ENCODE measurements at places on chromosomes 2 and 18.

DNA sequence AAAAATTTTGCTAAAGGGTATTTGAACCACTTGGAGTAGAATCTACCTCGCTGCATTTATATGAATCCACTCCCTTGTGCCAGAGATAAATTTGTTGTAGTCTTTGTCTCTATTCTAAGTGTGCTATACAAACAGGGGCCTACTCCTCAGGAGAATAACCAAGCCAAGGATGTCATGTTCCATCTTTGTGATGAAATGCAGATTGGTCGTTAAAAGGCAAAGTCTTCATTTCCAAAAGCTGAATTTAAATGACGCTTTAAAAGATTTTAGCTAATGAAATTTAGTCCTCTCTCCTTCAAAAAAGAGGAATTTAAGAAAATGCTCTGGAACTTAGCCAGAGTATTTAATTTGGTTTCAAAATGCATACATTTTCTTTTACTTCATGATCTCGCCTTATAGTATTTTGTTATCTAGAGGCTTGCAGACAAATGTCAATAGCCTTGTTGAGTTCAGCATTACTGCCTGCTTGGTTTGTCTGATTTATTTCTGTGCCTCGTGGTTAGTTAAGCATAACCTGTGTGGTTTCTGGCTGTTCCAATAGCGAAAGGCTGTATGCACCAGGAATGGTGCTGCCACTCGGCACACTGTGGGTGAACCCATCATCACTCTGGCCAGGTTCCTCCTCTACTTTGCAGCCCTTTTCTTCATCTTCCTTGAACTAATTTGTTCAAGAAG is 417.6 kb downstream of the ZNF521 start:
- DNase-seq: no peak

DNA sequence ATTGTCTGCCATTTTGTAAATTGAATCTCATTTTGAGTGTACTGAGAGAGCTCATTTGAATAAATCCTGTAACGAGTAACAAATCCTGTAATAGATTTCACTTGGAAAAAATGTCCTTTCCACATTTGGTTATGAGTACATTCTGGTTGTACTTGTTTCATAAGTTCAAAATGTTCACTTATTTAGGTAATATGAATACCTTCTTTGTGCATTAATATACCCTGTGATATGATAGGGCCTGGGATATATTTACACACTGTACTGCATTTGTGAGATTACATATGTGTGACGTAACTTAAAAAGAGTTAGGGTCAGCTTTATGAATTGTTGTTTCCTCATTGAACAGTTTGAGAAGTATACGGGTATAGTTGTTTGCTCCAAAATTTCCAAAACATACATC is 16.1 kb downstream of the AGFG1 start:
- DNase-seq: no peak

GRCh38 chr2:157359628-157360027 is 34.0 kb upstream of the ERMN start:
- no peak for DNase-seq

- DNase-seq: no peak
These were observed 109.4 kb downstream of the BAZ2B start for GRCh38 chr2:159506764-159507440.

DNA sequence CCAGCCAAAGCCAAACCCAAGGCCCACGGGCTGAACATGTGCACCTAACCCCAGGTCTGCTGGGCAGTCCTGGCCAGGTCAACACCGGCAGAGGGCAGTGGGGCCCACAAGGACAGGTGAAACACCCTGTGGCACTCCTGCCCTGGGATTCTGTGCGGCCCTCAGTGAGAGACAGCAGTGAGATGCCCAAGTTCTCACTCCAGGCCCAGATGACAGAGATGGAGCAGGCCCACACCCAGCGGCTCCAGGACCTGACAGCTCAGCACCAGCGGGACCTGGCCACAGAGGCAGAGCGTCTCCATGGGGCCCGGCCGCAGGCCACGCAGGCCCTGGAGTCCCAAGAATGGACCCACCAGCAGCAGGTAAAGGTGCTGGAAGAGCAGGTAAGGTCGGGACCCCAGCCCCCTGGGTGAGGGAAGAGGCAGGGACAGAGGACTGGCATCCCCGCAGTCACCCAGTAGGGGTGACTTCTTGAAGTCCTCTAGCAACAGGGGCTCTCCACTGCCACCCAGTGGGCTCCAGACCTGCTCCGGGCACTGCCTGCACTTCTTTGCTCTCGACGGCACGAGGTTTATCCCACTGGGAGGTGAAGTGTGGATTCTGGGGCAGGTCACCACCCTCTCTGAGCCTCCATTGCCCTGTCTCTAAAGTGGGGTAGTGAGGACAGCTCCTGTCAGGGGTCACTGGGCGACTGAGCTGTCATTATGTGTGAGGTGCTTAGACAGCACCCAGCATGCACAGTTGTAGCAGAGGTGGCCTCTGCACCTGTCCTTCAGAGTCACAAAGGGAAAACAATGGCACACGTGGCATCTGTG is 8.8 kb upstream of the SNED1 start:
- DNase-seq: no peak

GRCh38 chr18:13503836-13504235 is 222.5 kb downstream of the FAM210A start:
- no peak for DNase-seq

DNA sequence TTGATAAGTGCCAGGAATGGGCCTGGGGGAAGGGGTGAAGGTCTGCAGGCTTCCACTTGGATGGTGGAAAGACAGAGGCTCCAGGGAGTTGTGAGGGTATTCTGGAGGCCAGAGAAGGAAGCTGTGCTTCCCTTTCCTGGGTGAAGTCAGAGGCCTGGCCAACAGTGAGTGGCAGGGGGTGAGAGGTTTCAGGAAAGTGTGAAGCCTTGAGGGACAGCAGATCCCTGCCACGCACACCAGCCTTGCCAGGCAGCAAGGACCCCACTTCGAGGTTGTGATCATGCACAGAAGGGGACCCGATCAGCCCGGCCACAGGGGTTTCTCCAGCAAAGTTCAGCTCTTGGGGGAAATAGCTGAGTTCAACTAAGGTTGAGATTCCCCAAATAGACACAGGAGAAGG is 66.5 kb downstream of the SMAD7 start:
- no peak for DNase-seq
